NCI-H446 (cell line): ENCODE measurements at places on chromosomes 4 and X.

- DNase-seq: no peak
Measured at GRCh38 chrX:125288343-125288742, 31.3 kb upstream of the TEX13C start.

- DNase-seq: no peak
Measured at GRCh38 chrX:13055486-13055885, 11.1 kb upstream of the FAM9C start.

- no peak for DNase-seq
Measured at GRCh38 chr4:171025776-171026175, 787.4 kb upstream of the GALNTL6 start.

DNA sequence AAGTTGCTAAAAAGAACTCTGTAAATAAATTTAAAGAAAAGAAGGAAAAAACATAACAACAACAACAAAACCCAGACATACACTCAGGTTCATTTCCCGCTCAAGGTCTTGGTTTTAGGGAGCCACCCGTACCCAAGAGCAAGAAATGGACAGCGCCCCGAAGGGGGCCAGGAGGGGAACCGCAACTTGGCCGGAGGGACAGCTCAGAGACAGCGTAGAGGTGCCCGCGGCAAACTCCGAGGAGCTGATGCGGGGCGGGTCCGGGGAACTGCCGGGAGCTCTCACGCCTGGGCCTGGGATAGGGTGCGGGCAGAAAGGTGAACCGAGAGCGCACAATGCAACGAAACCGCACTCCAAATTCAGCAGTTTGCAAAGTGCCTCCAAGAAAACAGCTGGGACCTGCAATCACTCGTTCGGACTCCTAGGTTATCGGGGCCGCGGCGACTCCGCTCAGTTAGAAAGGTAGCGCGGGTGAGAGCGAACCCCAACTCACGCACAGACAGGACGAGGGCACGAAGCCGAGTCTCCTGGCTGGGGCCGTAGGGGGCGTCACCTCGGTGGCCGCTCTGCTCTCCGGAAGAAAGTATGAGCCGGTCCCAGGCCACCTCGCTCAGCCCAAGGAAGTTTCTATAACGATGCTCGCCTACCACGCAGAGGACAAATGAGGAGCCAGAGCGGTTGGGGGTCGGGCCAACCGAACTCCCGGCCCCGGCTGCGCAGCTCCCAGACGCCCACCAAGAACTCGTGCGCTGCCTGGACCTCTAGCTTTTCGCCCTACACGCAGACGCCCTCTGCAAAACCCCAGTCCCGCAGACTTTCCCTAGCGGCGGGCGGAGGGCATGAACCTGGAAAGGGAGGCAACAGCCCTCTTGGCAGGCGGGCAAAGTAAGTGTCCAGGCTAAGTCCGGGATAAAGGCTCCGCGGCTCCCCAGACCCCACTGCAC, 1.4 kb downstream of the NDNF start:
- peak; percentile 35 for DNase-seq

DNA sequence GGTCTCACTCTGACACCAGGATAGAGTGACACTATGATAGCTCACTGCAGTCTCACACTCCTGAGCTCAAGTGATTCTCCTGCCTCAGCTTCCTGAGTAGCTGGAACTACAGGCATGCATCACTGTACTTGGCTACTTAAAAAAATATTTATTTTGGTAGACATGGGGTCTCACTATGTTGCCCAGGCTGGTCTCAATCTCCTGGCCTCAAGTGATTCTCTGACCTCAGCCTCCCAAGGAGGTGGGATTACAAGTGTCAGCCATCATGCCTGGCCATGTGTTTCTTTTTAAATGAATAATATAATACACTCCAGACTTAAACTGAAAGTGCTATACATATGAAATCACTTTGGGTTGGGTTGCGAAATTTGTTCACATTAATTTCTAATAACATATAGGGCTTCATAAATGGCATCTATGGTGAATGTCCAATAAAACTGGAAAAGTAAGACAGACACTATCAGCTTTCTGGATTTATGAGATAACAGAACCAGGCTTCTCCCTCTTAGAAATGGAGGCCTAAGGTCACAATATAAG, 48.0 kb downstream of the SEC24D start:
- DNase-seq: no peak

DNA sequence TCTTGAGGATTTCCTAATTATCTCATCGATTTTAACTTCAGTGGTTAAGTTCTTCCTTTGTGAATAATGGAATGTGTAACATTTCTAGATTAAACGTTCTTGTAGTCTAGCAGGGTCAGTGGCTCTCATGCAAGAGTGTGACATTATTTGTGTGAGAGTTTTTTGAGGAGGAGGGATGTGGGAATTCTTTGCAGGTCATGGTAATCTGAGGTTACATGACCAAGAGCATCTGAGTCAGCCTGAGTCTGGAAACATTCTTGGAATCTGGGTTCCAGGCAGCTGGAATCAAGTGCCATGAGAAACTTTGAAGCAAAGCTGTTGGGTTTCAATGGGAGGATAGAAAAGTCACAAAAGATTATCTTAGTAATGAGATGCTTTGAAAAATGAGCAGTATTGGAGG, 49.5 kb downstream of the GK start:
- DNase-seq: no peak

DNA sequence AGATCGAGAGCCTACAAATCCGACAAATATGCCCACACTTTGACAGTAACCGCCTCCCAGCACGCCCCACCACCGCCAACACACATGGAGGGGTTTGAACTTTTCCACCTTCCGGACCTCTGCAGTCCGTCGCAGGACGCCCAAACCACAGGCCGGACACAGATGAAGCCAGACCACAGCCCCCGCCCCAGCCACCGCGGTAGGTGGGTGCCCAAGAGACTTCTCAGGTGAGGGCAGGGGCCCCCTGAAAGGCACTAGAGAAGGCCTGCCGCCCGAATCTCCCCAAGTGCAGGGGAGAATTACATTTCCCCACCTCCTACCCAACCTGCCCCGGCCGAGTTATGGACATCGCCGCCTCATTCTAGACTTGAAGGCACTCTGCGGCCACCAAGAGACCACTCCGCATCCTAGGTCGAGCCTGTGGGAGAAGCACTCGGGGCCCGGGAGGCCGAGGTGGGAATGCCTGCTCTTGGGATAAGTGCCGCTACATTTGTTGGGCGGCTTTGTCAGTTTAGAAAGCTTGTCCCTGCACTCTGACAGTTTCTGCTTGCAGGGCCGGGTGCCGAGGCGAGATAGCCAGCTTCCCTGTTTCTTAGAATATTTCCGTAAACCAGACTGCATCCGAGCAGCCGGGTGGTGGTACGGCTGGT, 21.5 kb downstream of the HAND2 start:
- no peak for DNase-seq

GRCh38 chr4:19913650-19914049, 338.1 kb upstream of the SLIT2 start:
- no peak for DNase-seq

DNA sequence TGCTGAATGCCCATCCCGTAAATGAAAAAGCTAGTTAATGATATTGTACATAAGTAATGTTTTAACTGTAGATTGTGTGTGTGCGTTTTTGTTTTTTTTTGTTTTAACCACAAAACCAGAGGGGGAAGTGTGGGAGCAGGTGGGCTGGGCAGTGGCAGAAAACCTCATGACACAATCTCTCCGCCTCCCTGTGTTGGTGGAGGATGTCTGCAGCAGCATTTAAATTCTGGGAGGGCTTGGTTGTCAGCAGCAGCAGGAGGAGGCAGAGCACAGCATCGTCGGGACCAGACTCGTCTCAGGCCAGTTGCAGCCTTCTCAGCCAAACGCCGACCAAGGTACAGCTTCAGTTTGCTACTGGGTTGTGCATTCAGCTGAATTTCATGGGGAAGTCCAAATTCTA, at the start of gene SPP1:
Gene SPP1, plus strand, starts transcription at position 249 of the 400 bp plus-strand sequence. CDS start 1,182 bp downstream, outside the sequence.
- DNase-seq: no peak

DNA sequence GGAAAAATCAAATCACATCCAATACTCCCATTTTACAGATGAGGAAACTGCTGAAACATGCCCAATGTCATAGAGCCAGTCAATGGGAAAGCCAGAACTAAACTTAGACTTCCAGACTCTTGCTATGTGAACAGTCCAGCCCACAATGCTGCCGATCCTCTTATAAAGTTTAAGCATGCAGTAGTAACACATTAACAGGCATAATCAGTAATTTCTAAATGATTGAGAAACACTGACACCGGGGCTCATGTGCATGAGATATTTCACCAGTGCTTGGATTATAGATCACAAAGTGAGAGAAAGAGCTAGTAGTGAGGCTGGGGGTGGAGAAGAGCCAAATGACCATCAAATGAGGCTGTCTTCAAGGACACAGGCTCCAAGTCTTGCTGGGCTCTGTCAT, 2.5 kb downstream of the BDH2 start:
- DNase-seq: no peak

DNA sequence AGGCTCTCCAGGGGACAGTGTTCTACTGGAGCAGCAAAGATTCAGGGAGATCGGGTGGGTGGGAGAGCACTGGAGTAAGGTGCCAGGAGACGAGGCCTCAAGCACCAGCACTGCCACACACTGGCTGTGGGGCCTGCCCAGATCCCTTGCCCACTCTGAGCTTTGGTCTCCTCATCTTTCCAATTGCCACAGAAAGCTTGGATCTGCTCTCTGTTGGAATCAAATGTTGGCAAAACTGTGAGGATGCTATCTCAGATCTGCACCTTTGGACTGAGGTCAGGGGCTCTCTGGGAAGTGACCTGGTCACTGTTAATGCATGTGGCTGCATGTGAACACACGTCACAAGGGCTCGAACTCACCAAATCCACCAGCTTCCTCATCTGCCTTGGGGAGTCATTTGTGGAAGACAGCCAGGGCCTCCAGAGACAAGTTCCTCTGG, 1.3 kb downstream of the RIPPLY1 start:
- DNase-seq: no peak

DNA sequence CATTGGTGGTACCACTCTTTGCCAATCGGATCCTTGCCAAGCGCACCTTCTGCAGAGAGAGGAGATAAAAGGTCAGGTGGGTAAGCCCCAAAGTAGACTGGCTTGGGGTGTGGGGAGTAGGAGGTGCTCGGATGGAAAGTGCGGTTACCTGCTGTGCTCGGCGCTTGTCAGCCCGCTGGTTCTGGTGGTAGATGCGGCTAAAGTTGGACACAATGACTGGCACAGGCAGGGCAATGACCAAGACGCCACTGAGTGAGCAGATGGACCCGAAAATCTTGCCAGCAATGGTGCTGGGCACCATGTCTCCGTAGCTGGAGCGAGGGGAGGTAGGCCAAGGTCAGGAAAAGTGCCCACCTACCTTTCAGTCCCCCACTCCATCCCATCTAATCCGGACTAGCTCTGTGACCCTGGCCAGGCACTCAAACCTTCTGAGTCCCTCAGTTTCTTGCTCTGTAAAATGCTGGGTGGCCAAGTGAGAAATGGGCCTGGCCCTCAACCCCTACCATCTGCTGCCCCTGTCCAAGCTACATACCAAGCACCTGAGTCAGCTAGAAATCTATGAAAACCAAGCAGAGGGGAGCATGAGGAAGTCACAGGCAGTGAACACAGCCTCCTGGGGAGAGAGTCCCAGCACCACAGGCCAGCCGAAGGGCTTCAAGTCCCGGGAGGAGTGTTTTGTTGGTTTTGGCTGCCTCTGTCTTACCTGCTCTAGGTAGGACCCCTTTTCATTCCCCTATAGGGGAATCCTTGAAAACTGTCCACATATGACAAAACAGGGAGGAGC, 4.7 kb downstream of the KCND1 start:
- no peak for DNase-seq

DNA sequence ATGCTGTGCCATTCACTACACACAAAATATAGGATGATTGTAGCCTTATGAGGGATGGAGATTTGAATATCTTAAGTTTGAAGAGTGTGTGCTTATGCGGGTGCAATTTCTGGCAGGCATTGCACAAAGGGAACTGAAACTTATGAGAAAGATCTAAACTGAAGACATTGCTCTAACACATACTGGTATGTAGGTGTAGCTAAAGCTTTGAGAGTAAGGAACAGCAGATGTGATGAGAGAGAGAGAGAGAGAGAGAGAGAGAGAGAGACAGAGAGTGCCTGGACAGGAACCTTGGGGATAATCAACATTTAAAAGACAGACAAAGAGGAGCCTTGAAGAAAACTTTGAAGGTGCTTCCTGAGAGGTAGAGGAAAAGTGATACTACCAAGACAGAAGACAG, 379.7 kb downstream of the SPRY1 start:
- no peak for DNase-seq

GRCh38 chr4:38768968-38769394, 13.8 kb downstream of the TLR10 start:
- DNase-seq: no peak

- no peak for DNase-seq
Measured at GRCh38 chrX:67692246-67692645, 148.4 kb downstream of the AR start.

DNA sequence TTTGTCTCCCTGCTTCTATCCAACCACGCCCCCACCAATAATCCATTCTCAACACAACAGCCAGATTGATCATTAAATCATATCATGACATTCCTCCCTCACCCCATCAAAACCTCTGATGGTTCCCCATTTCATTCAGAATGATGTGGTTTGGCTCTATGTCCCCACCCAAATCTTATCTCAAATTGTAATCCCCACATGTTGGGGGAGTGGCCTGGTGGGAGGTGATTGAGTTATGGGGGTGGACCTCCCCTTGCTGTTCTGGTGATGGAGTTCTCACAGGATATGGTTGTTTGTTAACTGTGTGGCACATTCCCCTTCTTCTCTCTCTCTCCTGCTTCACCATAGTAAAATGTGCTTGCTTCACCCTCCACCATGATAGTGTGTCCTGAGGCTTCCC, 23.3 kb downstream of the TRMT2B start:
- no peak for DNase-seq

DNA sequence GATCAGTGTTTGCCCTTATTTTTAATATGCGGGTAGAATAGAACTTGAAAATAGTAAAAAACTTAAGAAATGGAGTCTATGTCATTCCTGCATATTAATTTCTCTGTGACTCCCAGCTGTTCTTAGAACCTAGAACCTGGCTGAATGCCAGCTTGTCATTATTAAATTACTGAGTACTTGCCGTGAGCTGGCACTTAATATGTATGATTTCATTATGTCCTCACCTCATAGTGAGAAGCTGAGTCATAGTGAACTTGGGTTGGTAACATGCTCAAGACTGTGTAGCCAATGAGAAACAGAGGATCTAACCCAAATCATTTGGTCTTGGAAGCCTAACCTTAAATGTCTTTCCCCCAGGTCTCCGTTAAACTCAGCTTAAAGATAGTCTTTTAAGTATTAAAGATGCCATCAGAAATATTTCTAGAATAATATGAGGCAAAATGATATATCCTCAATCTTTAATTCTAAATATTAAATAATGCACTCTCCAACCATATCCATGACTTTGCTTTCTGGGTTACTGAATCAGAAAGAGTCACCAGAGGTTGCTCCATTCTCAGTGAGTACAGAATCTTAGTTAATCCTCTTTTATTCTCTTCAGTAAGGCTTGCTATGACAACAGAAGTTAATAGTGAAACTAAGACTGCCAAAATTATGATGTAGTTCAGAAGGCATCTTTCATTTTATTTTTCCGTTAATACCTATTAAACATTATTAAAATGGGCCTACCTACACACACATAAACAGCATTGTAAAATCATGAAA, 58.6 kb upstream of the TLL1 start:
- peak; percentile 50 for DNase-seq

DNA sequence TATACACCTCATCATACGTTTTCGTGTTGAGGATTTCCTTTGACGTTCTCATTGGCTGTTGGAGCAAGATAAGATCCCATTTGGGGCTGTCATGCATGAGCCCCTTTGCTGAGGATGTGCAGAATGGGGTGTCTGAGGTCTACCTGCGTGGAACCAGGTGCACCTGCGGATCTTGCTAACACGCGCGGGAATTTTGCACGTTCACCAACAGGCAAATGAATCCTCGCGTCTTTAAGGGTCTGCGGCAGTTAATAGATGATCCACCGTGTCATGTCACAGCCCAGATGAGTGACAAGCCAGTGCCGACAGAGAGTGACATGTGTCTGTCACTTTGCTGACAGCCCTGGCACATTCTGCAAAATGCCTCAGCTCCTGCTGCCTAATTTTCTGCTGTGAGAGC, 56.3 kb upstream of the SHOX start:
- no peak for DNase-seq
